Activated CD4-positive, alpha-beta T cell treated with anti-CD3 and anti-CD28 coated beads, Interleukin-2, amount 10 ng/mL, durations not matched to agents 7 days and 5 days (primary cell): ENCODE measurements at places on chromosomes 2 and 18. TPM values are rescaled to one million over a fixed set of nuclear protein-coding genes. Genes with fewer than 3 reads are reported as not detected.
A peak's percentile ranks its signal among the peaks of the same experiment; 100 is the strongest.

DNA sequence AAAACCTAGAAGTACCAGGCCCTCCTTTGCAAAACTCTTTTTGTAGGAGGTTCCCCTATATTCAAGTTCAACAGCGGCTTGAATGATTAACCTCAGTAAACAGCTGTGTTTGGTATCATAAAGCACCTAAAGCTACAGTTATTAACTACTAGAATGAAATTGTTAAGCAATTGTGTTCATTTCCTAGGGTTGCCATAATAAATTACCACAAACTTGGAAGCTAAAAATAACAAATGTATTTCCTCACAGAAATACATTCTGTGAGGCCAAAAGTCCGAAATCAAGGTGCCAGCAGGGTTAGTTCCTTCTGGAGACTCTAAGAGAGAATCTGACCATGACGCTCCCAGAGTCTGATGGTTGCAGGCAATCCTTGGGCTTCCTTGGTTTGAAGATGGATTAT is 202.1 kb upstream of the ACVR2A start:
- no peaks in the 10 kb centered on the region for H3K27me3 ChIP-seq
- no peak overlapping the region for H3K27ac ChIP-seq
- DNase-seq, result no peak
- H3K4me3 ChIP-seq, result no peak overlapping the region
- peaks cover 3% of the 10 kb centered on the region for H3K4me1 ChIP-seq

CCDC74B gene
- 1.7 TPM for total RNA-seq

DNA sequence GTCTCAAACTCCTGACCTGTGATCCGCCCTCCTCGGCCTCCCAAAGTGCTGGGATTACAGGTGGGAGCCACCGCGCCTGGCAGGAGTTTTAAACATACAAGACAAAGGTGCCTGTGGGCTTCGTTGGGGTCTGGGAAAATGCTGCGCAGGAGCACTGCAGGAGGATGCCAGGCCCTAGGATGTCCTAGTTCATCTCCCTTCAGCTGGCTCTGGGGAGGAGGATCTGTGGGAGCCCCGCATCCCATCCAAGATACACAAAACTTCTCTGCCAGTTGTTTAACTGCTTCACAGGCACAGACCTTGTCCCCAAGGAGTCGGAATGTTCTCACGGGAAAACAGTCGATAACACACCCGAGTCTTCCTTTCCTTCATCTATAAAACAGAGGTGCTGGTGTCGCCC is 89.1 kb downstream of the POLR1A start:
- no peaks in the 10 kb centered on the region for H3K27me3 ChIP-seq
- peak overlapping the region; percentile 87 for H3K27ac ChIP-seq
- H3K36me3 ChIP-seq, result peaks cover 24% of the 10 kb centered on the region
- H3K4me1 ChIP-seq, result peaks cover 20% of the 10 kb centered on the region
- peak overlapping the region; percentile 37 for H3K4me3 ChIP-seq
- no peak for DNase-seq

GRCh38 chr2:202831242-202832220 is 40.0 kb downstream of the ICA1L start:
- no peak overlapping the region for H3K4me3 ChIP-seq
- no peak overlapping the region for H3K27ac ChIP-seq
- H3K27me3 ChIP-seq, result no peaks in the 10 kb centered on the region
- H3K4me1 ChIP-seq, result peaks cover 14% of the 10 kb centered on the region

GRCh38 chr18:31686572-31686971 is 2.2 kb upstream of the B4GALT6 start:
- H3K4me1 ChIP-seq, result peaks cover 20% of the 10 kb centered on the region
- DNase-seq, result no peak
- H3K36me3 ChIP-seq, result no peaks in the 10 kb centered on the region

DNA sequence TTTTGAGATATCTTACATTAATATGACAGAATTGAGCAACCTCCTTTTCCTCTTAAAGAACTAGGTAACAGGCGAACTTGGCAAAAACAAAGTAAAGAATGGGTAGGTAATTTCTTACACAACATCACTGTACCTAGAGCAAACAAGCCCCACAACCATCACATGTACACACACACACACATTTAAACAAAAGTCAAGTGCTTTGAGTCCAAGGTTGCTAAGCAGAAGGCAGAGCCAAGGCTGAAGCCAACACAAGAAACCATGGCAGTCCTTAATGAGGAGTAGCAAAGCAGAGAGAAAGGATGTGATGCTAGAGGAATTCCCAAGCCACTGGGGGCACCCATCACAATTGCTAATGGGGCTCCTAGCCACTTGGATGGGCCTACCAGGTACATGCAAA is 164.1 kb downstream of the PAX3 start:
- H3K4me1 ChIP-seq, result no peaks in the 10 kb centered on the region
- no peaks in the 10 kb centered on the region for H3K36me3 ChIP-seq
- H3K4me3 ChIP-seq, result no peak overlapping the region
- H3K27ac ChIP-seq, result no peak overlapping the region
- H3K27me3 ChIP-seq, result no peaks in the 10 kb centered on the region
- no peak for DNase-seq
